Immature natural killer cell (primary cell): ENCODE measurements at places on chromosomes 1 and 21.

- DNase-seq, result no peak
- no peak overlapping the region for H3K27ac ChIP-seq
- peaks cover 2% of the 10 kb centered on the region for H3K27me3 ChIP-seq
- no peaks in the 10 kb centered on the region for H3K4me1 ChIP-seq
- no peak overlapping the region for H3K4me3 ChIP-seq
- no peaks in the 10 kb centered on the region for H3K36me3 ChIP-seq
Measured at GRCh38 chr1:30378003-30378596, 345.3 kb downstream of the MATN1 start.

DNA sequence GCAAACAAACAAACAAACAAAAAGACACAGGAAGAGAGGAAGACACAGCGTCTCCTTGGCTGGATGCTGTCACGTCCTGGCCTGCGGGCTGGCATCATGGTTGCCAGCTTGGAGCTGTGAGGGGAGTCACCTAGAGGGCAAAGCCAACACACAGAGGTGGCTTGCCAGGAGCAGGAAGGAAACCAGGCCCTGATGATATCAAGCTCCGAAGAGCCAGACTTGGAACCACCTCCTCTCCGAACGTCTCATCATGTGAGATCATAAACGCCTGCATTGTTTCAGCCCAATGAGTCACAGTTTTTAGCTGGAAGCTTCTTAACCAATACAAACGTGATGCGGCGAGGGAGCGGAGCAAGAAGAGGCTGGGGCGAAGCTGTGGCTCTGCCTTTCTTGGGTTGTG, 8.7 kb downstream of the PLA2G2D start:
- H3K27ac ChIP-seq, result no peak overlapping the region
- H3K36me3 ChIP-seq, result no peaks in the 10 kb centered on the region
- H3K4me3 ChIP-seq, result no peak overlapping the region
- DNase-seq, result no peak

GRCh38 chr21:32347977-32348376, 44.8 kb downstream of the URB1 start:
- H3K4me3 ChIP-seq, result no peak overlapping the region
- DNase-seq, result no peak
- no peaks in the 10 kb centered on the region for H3K4me1 ChIP-seq
- peaks cover 49% of the 10 kb centered on the region for H3K36me3 ChIP-seq
- H3K27ac ChIP-seq, result no peak overlapping the region
- H3K27me3 ChIP-seq, result no peaks in the 10 kb centered on the region

GRCh38 chr1:240888039-240888786, 276.3 kb upstream of the GREM2 start:
- no peaks in the 10 kb centered on the region for H3K4me1 ChIP-seq
- no peak overlapping the region for H3K27ac ChIP-seq
- no peak overlapping the region for H3K4me3 ChIP-seq

GRCh38 chr1:214004014-214004413, 16.2 kb downstream of the PROX1 start:
- H3K27ac ChIP-seq, result no peak overlapping the region
- H3K36me3 ChIP-seq, result no peaks in the 10 kb centered on the region
- H3K4me3 ChIP-seq, result no peak overlapping the region
- no peak for DNase-seq
- peaks cover 4% of the 10 kb centered on the region for H3K27me3 ChIP-seq
- H3K4me1 ChIP-seq, result no peaks in the 10 kb centered on the region

DNA sequence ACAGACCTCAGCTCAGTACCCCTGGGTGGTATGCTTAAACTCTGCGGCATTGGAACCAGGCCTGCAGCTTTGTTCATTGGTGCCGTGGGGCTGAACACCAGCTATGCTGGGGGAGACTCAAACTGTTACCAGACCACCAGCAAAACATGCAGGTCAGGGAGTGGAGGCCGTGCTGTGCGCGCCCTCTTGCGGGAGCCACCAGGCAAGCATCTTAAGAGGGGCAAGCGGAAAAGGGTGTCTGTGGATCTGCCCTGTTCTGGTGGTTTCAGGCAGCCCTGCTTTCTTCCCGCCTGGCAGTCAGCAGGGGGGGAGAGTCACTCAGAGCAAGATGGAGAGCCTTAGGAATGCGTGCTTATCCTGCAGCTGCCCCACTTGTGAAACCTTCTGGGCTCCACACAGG, 276.9 kb upstream of the ZRANB2 start:
- H3K36me3 ChIP-seq, result peaks cover 4% of the 10 kb centered on the region
- DNase-seq, result no peak
- H3K27me3 ChIP-seq, result peaks cover 2% of the 10 kb centered on the region
- no peak overlapping the region for H3K4me3 ChIP-seq
- H3K27ac ChIP-seq, result no peak overlapping the region

DNA sequence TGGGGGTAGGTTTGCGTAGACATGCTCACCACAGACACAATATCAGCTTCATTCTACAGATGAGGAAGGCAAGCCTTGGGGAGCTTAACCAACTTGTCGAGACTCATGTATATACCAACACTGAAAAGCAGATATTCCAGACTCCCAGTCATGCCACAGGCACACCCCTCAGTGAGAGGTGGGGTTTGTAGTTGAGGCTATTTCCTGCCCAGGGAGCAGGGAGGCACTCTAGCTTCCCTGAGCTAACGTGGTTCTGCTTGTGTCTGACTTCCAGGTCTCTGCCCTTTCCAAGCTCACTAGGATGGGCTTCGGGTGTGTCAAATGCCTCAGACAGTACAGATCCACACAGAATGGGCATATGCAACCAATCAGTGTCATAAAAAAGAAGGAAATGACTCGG, 122.3 kb upstream of the RUNX1 start:
- H3K4me3 ChIP-seq, result peak overlapping the region; percentile 22
- H3K27me3 ChIP-seq, result peaks cover 2% of the 10 kb centered on the region
- no peak for DNase-seq

- no peaks in the 10 kb centered on the region for H3K36me3 ChIP-seq
- no peaks in the 10 kb centered on the region for H3K4me1 ChIP-seq
- no peak overlapping the region for H3K4me3 ChIP-seq
- no peak overlapping the region for H3K27ac ChIP-seq
- H3K27me3 ChIP-seq, result peaks cover 2% of the 10 kb centered on the region
- no peak for DNase-seq
Measured at GRCh38 chr1:36432616-36433015, 17.6 kb downstream of the OSCP1 start.

DNA sequence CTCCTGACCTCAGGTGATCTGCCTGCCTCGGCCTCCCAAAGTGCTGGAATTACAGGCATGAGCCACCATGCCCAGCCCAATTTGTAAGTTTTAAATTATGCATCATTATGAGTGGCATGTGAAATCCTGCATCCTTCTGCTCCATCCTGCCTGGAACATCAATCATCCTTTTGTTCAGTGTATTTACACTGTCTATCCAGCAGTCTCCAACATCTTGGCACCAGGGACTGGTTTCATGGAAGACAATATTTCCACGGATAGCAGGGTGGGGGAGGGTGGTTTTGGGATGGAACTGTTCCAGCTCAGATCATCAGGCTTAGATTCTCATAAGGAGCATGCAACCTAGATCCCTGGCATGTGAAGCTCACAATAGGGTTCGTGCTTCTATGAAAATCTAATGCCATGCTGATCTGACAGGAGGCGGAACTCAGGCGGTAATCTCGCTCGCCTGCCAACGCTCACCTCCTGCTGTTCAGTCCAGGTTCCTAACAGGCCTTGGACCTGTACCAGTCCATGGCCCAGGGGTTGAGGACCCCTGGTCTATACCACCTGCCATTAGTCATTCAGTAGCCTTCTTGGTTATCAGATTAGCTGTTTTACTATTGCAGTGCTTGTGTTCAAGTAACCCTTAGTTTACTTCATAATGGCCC, 22.2 kb upstream of the TCEA3 start:
- no peaks in the 10 kb centered on the region for H3K27me3 ChIP-seq
- no peak overlapping the region for H3K27ac ChIP-seq
- H3K36me3 ChIP-seq, result no peaks in the 10 kb centered on the region
- H3K4me1 ChIP-seq, result peaks cover 4% of the 10 kb centered on the region
- no peak for DNase-seq

- H3K27ac ChIP-seq, result no peak overlapping the region
- peaks cover 2% of the 10 kb centered on the region for H3K27me3 ChIP-seq
- H3K36me3 ChIP-seq, result no peaks in the 10 kb centered on the region
Measured at GRCh38 chr21:42474043-42474831, 21.8 kb downstream of the RSPH1 start.

- peaks cover 8% of the 10 kb centered on the region for H3K4me1 ChIP-seq
- no peak overlapping the region for H3K27ac ChIP-seq
- H3K36me3 ChIP-seq, result no peaks in the 10 kb centered on the region
- H3K27me3 ChIP-seq, result no peaks in the 10 kb centered on the region
Measured at GRCh38 chr1:235022981-235023710, 105.5 kb downstream of the TOMM20 start.

DNA sequence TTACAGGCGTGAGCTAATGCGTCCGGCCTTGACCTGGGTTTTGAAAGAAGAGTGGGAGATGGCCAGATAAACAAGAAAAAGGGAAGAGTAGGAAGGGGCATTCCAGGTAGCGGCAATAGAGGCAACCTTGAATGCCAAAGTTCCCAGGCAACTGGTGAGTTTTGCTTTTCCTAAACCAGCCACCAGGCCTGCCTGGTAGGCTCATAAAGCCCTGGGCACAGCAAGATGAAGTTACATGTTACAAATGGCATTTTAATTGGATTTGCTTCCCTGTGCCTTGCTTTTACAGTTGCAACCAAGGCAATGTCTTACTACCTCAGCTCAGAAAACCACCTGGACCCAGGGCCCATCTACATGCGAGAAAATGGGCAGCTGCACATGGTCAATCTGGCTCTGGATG, 5.5 kb downstream of the LRRC42 start:
- peaks cover 8% of the 10 kb centered on the region for H3K36me3 ChIP-seq
- DNase-seq, result no peak
- H3K27ac ChIP-seq, result no peak overlapping the region
- H3K27me3 ChIP-seq, result no peaks in the 10 kb centered on the region

- no peaks in the 10 kb centered on the region for H3K4me1 ChIP-seq
- DNase-seq, result no peak
- peaks cover 3% of the 10 kb centered on the region for H3K27me3 ChIP-seq
- H3K36me3 ChIP-seq, result no peaks in the 10 kb centered on the region
- no peak overlapping the region for H3K27ac ChIP-seq
- no peak overlapping the region for H3K4me3 ChIP-seq
Measured at GRCh38 chr1:36562181-36562685, 79.5 kb upstream of the CSF3R start.

DNA sequence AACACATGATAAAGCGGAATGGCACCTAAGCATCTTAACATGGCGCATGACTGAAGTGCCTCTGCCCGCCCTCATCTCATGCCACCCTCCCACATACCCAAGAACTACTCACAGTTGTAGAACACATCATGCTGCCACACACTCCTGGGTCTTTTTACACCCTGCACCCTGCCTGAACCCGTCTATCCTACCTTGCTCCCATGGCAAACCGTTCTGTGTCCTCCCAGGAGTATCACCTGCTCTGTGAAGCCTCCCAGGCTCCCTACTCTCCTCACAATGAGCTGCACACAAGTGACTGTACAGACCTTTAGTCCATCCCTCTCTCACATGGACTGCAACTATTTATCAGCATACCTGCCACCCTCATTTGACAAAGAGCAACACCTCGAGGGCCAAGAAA, 144.0 kb downstream of the TGFBR3 start:
- H3K27ac ChIP-seq, result peak overlapping the region; percentile 84
- H3K4me3 ChIP-seq, result no peak overlapping the region
- DNase-seq, result no peak
- peaks cover 85% of the 10 kb centered on the region for H3K4me1 ChIP-seq
- peaks cover 45% of the 10 kb centered on the region for H3K36me3 ChIP-seq

- no peaks in the 10 kb centered on the region for H3K36me3 ChIP-seq
- H3K4me3 ChIP-seq, result no peak overlapping the region
- DNase-seq, result no peak
- H3K27me3 ChIP-seq, result no peaks in the 10 kb centered on the region
Measured at GRCh38 chr1:47894410-47895278, 102.5 kb downstream of the TRABD2B start.

DNA sequence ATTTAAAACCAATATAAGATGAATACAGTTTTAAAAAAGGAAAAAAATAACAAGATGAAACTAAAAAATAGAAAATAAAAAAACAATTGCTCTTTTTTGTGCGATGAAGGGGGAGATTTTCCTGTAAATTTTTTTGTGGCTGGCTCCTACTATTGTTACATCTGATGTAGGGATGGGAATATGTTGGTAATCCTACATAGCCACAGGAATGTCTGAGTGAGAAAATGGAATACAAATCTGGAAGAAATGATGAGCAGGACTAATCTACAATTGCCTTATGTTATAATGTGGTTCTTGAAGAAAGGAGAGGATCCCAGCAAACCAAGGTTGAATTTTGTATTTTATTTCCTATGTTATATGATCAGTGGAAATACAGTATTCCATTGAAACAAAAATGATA, 40.9 kb downstream of the ATP6V1G3 start:
- H3K4me1 ChIP-seq, result peaks cover 27% of the 10 kb centered on the region
- no peak overlapping the region for H3K27ac ChIP-seq
- DNase-seq, result no peak
- H3K4me3 ChIP-seq, result no peak overlapping the region

DNA sequence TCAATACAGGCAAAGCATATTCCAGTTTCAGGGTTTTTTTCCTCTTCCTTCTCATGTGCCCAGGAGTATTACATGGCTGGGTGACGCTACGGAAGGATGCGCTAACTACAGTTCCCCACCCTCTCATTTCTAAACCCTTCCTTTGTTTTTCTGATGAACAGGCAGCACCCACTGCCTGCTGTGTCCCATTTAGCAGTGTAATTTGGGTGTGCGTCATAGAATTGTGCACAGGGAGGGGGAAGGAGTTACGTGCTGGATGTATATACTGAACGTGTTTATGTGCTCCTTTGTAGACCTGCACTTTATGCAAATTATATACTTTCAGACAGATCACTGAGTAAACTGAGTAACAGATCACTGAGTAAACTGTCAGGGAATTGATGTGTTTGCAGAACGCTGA, 44.5 kb downstream of the ELAPOR1 start:
- no peak overlapping the region for H3K4me3 ChIP-seq
- H3K27ac ChIP-seq, result no peak overlapping the region
- no peaks in the 10 kb centered on the region for H3K36me3 ChIP-seq
- no peak for DNase-seq
- peaks cover 20% of the 10 kb centered on the region for H3K4me1 ChIP-seq

GRCh38 chr1:109894823-109895719, 15.6 kb upstream of the CSF1 start:
- peaks cover 2% of the 10 kb centered on the region for H3K27me3 ChIP-seq
- H3K4me1 ChIP-seq, result peaks cover 6% of the 10 kb centered on the region
- DNase-seq, result no peak

DNA sequence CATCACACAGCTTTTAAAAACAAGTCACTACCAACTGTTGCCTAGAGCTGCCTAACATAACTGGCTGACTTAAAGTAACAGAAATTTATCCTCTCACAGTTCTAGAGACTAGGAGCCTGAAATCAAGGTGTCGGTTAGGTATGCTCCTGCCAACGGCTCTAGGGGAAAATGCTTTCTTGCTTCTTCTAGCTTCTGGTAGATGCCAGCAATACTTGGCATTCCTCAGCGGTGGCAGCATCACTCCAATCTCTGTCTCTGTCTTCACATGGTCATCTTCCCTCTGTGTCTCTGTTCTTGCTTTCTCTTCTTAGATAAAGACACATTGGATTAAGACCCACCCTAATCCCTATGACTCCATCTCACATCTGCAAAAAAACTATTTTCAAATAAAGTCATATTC, 51.5 kb downstream of the DMRTA2 start:
- H3K27me3 ChIP-seq, result peaks cover 8% of the 10 kb centered on the region
- H3K4me1 ChIP-seq, result no peaks in the 10 kb centered on the region
- no peaks in the 10 kb centered on the region for H3K36me3 ChIP-seq
